IMR-90 (cell line): ENCODE measurements at places on chromosomes 4 and X. TPM values are rescaled to one million over a fixed set of nuclear protein-coding genes. Genes with fewer than 3 reads are reported as not detected.

Gene SLC10A6
- not detected in 2 replicates for polyA plus RNA-seq

DNA sequence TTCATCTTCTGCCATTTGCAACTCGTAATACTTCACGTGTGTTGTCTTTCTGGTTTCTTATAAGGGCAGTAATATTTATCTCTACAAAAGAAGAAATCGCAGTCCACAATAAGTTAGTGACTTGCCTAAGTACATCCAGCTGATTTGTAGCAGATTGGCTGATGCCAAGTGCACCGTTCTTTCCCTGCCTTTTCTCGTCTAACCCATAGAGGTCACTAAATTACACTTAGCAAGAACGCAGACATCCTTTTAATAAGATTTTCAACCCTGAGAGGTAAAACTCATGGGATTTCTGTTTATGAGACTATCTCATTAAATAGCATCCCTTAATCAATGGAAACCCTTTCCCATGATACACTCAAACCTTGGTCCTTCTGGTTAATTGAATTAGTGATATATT lies 408.6 kb upstream of the ACTRT1 start:
- DNase-seq, result no peak

DNA sequence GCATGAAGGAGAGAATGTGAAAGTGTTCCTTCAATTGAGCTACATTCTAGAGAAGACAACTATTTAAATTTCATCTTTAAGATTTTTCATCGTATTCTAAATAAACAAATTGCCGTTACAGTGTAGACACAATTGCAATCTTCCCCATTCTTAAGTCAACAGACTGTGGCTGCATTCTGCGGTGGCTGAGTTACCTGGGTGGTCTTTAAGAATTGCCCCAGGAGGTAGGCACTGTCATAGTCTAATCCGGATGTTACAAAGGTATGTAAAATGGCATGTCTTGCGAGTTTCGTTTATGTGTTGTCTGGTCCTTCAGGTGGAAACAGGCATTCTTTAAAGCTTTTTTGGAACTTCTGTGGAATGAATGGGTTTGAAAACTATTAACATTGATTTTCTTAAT lies 586.1 kb upstream of the PITX2 start:
- DNase-seq, result no peak

Gene SPRY1
- 2.2 and 2.6 TPM in 2 replicates for polyA plus RNA-seq

DNA sequence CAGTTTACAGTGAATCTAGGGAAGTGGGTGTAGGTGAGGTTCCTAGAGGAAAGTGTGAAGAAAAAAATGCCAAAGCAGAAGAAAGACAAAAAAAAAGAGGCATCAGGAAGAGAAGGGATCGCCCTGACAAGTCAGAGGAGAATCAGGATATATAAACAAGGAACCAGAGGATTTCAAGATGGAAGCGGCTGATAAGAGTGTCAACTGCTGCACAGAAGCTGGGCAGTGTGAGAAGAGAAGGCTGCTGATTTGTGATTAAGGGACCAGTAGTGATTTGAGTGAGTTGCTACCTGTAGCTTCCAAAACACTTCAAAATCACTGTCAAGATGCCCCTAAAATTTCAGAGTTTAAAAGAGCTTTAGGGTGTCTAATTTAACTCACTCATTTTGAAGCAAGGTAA lies 258.2 kb downstream of the PPP3CA start:
- DNase-seq, result no peak

GRCh38 chr4:153170407-153170806 lies 33.8 kb upstream of the TRIM2 start:
- DNase-seq, result no peak
